ENCODE measurements at places on chromosomes 1 and 21. TPM values are rescaled to one million over a fixed set of nuclear protein-coding genes. Genes with fewer than 3 reads are reported as not detected.
A peak's percentile ranks its signal among the peaks of the same experiment; 100 is the strongest.

Gene CACNA1S
- total RNA-seq = 0.14 TPM

GRCh38 chr1:143736562-143736961, 235.2 kb downstream of the FAM72C start:
- DNase-seq = no peak

Gene DNASE2B
- not detected for total RNA-seq

DNA sequence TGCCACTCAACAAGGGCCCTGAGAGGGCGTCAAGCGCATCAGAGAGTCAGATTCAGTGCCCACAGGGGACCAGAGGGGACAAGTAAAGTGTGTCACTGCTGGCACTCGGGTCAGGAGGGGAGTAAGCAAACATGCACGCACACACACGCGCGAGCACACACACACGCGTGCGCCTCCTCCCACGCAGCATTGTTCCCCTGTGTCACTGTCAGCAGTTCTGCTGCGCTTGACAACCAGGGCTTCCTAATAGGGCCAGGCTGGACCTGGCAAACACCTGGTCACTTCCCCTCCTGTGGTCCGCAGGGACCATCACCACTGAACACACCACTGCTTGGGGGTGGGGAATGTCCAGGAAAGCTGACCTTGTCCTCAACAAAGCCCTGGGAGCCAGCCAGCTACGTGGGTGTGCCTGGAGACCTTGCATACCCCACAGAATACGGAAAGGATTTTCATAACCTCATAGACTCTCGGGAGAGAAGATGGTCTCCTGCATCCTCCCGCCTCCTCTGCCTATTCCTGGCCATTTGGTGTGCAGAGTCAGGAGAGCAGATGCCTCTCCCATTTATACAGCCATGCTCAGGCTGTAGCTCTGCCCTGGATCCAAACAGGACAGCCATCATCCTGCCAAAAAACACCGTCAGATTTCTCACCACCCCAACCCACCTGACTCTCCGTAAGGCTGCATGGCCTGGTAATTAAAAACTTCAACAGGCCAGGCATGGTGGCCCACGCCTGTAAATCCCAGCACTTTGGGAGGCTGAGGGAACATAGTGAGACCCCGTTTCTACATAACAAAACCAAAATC, 73.2 kb downstream of the SSBP3 start:
- no peak for DNase-seq

Gene TNFRSF9
- 0.19 TPM for total RNA-seq

DNA sequence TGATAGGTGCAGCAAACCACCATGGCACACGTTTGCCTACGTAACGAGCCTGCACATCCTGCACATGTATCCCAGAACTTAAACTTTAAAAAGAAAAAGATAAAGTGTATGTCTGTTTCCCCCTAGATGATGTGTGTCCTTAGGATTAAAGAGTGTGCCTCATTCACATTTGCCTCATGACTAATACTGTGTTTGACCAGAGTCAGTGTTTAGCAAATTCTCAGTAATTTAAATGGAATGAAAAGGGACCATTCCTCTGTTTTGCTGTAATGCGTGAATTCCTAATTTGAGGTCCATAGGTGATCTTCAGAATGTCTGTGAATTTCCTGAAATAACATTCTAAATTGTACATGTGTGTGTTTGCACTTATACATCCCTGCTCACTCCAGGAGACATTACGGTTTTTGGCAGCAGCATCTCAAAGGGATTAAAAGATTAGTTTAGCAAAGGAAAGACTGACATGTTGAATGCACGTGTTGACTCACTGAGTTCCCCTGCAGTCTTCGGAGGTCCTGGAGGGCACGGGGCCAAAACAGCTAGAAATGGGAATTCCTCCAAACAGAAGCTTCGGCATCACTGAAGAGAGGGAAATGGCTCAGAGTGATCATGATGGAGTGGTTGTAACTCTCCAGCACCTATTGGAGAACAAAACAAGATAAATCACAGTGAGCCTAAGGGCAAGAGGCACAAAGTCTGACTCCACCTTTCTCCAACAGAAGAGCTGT, 19.1 kb upstream of the SLC35F3 start:
- no peak for DNase-seq

- no peak for DNase-seq
Measured at GRCh38 chr1:209567698-209568175, 15.8 kb upstream of the CAMK1G start.

Gene NTPCR
- 37.3 TPM for total RNA-seq

Gene ITLN1
- total RNA-seq = 0.60 TPM

GRCh38 chr1:107669996-107670395, 295.0 kb downstream of the VAV3 start:
- DNase-seq = no peak

Gene ARID1A
- total RNA-seq = 48.1 TPM

DNA sequence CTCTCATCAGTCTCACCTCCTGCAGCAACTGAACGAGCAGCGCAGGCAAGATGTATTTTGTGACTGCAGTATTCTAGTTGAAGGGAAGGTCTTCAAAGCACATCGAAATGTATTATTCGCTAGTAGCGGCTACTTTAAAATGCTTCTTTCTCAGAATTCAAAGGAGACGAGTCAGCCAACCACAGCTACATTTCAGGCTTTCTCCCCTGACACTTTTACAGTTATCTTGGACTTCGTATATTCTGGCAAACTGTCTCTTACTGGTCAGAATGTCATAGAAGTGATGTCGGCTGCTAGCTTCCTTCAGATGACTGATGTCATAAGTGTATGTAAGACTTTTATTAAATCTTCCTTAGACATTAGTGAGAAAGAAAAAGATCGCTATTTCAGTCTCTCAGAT, 53.7 kb downstream of the ZBTB8A start:
- DNase-seq = no peak

DNA sequence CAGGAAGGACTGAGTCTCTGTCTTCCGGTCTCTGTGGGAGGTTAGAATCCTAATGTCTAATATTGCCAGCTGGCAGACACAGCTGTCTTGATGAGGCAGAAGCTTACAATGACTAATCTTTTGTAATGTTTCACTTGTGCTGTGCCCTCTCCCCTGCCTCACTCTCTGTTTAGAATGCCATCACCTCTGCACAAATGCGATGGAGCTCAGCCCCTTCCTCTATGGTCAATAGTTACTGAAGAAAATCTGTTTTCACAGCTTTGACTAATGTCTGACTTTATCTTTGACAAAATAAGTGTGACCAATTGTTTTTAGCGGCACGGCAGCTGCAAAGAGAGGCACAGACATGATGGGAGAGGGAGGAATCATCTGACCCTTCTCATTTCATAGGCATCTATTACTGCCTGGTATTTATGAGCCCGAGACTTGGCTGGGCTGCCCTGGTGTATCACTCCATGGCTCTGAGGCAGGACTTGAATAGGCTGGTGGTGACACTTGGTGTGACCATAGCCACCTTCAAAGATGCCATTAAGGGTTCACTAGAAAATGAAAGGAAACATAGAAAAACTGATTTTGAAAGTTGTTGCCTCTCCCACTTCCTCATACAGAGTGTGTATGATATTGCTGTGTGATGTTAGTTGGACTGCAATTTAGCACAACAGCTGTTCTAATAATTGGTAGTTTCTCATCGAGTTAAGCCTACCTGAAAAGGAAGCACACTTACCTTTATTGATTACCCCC, 163.2 kb upstream of the NBPF11 start:
- no peak for DNase-seq

Gene ALX3
- not detected for total RNA-seq

DNA sequence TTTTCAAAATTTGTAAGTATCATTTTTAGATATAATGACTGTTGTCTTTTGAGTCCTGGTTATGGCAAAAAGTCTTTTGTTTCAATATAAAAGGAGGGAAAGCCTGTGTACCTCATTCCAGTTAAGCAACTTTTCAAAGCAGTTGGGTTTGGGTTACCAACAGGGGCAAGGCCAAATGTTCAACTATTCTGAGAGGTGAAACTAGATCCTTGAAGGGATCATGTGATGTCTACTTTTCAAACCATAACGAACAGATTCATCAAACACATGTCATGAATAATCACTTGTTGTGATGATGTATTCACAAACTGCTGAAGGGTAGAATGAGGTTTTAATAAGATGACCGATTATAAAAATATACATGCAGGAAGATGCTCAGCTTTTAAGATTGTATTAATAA, 171.3 kb downstream of the HHAT start:
- DNase-seq = no peak

Gene SETD4
- 12.9 TPM for total RNA-seq

DNA sequence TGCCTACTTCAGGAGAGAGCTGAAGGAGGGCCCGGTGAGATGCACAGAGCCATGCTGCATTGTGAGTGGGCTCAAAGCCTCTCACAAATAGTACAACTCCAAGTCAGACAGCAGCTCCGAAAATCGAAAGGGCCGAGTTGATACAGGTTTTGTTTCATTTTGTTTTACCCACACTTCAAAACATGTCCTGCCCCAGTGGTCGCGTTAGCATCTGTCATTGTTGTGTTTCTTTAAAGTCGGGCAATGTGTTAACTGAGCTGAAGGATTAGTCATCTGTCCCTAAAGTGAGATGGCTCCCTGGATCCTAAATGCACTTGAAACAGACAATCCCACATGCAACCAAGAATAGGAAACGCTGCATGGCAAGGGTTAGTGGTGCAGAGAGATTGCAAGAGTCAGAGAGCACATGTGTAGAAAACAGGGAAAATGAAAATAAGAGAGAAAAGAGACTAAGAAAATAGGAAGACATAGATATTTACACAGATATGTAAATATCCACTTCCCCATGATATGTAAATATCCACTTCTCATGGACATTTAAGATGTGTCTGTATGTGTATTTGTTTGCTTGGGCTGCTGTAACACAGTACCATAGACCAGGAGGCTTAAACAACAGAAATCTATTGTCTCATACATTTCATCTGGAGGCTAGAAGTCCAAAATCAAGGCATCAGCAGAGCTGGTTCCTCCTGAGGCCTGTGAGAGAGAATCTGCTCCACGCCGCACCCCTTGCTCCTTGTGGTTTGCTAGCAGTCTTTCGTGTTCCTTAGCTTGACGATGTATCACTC, 131.4 kb upstream of the RAB4A start:
- no peak for DNase-seq

DNA sequence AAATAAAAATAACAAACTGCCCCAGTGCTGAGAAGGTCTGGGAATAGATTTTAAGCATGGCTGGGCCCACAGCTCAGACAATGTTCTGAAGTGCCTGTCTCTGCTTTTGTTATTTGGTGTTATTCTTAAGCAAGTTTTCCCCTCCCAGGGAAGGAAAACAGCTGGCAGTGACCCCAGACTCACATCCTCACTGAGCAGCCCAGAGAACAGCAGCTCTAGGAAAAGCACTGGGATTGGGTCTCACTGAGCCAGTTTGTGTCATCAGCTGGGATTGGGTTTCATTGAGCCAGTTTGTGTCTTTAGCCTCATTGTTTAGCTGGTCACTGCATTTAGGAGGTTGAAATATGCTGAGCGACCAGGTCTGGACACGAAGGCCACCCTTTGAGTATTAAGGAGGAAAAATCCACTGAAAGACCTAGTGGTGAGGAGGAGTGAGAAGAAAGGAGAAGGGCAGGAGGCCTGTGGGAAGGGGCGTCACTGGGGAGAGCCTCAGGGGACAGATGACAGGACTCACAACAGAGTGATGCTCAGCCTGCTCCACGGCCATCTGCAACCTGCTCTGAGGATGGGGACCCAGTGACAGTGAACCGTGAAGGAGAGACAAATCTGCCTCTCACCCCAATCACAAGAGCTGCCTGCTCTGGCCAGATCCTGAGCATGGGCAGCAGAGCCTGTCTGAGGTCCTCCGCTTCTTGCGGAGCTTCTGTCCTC, 103.8 kb downstream of the TOMM20 start:
- peak; percentile 52 for DNase-seq

Gene CD5L
- 0.10 TPM for total RNA-seq

DNA sequence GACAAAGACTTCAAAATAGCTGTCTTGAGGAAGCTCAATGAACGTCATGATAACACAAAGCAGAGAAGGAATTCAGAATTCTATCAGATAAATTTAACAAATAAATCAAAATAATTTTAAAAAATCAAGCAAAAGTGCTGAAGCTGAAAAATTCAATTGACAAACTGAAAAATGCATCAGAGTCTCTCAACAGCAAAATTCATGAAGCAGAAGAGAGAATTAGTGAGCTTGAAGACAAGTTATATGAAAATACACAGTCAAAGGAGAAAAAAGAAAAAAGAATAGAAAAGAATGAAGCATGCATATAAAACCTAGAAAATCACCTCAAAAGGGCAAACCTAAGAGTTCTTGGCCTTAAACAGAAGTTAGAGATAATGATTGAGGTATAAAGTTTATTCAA, 21.0 kb upstream of the UHMK1 start:
- DNase-seq = no peak

Gene ZNF695
- total RNA-seq = not detected

- DNase-seq = no peak
Measured at GRCh38 chr1:58816747-58817221, 32.9 kb upstream of the JUN start.

- no peak for DNase-seq
Measured at GRCh38 chr1:222910699-222911098, 95.9 kb downstream of the DISP1 start.

Gene NTMT2
- total RNA-seq = not detected

- DNase-seq = no peak
Measured at GRCh38 chr1:42138586-42138985, 14.6 kb upstream of the GUCA2B start.

Gene S100A5
- total RNA-seq = not detected

DNA sequence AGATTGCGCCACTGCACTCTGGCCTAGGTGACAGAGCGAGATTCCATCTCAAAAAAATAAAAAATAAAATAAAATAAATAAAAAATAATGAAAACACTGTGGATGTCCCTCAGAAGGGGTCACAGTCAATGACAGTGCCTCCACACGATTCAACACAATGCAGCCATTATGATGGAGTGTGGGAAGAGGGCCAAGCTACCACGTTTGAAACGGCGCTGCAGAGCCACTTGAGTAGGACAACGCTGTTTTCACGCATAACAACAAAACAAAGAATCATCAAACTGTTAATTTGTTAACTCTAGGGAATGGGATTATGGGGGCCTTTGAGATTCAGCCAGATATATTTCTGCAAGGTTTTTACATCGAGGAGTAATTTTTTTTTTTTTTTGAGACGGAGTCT, 36.5 kb downstream of the NKAIN1 start:
- DNase-seq = no peak

Measured in posterior vena cava (tissue), 2 donors.